ENCODE measurements at places on chromosomes 2 and 18. TPM values are rescaled to one million over a fixed set of nuclear protein-coding genes. Genes with fewer than 3 reads are reported as not detected.

GRCh38 chr18:55419132-55419946 is 168.7 kb downstream of the TCF4 start:
- DNase-seq, result no peak
- H3K36me3 ChIP-seq, result no peaks in the 10 kb centered on the region
- no peak overlapping the region for H3K4me3 ChIP-seq
- no peaks in the 10 kb centered on the region for H3K27me3 ChIP-seq

GRCh38 chr2:143928184-143928583 is 591.7 kb downstream of the ZEB2 start:
- H3K27ac ChIP-seq, result no peak overlapping the region
- no peak overlapping the region for H3K4me3 ChIP-seq
- no peak for DNase-seq
- H3K4me1 ChIP-seq, result no peaks in the 10 kb centered on the region

DNA sequence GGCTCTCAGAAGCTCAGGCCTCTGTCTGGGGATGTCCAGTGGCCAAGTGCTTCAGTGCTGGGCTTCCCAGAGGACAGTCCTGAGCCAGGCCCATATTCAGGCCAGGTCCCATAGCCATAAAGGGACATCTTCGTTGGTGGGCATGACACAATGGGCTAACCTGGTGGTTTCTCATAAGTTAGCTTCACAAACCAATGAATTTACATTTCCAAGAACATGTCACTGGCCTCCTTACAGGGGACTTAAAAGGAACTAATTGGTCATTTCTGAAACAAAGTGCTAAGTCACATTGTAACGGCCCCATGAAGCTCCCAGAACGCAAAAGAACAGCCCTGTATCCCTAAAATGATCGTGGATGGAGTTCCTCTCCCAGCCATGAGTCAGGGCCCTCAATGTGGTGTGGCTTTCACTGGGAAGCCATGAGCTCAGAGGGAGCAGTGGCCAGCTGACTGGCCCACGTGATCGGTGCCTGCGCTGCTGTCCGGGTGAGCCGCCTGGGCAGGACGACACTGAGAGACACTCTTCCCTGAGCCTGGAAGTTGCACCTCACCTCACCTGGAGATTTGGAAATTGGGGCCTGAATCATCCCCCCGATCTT is 163.7 kb upstream of the APCDD1 start:
- no peak for DNase-seq
- no peak overlapping the region for H3K27ac ChIP-seq
- no peak overlapping the region for H3K4me3 ChIP-seq
- H3K27me3 ChIP-seq, result no peaks in the 10 kb centered on the region
- H3K36me3 ChIP-seq, result no peaks in the 10 kb centered on the region
- no peaks in the 10 kb centered on the region for H3K4me1 ChIP-seq

DNA sequence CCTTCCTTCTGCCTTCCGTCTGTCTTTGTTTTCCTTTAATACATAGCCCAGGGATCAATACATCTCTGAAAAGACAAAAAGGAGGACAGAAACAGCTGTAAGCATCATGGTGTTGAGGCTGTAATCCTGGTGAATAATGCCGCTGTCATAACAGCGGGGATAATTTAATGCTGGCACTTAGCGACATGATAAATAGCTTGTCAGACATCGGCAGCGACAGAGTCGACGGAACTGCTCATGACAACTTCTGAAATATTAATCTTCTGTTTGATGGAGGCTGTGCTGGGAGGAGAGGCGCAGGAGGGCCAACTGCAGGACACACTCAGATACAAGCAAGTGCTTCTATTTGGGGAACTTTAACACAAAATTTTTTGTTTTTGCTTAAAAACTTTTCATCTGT is 602.2 kb downstream of the GALR1 start:
- H3K27me3 ChIP-seq, result no peaks in the 10 kb centered on the region
- DNase-seq, result no peak
- no peaks in the 10 kb centered on the region for H3K4me1 ChIP-seq
- H3K4me3 ChIP-seq, result no peak overlapping the region

- no peaks in the 10 kb centered on the region for H3K36me3 ChIP-seq
- H3K27me3 ChIP-seq, result no peaks in the 10 kb centered on the region
- no peak for DNase-seq
- no peaks in the 10 kb centered on the region for H3K4me1 ChIP-seq
- no peak overlapping the region for H3K27ac ChIP-seq
Measured at GRCh38 chr2:100222844-100223243, 80.5 kb upstream of the AFF3 start.

DNA sequence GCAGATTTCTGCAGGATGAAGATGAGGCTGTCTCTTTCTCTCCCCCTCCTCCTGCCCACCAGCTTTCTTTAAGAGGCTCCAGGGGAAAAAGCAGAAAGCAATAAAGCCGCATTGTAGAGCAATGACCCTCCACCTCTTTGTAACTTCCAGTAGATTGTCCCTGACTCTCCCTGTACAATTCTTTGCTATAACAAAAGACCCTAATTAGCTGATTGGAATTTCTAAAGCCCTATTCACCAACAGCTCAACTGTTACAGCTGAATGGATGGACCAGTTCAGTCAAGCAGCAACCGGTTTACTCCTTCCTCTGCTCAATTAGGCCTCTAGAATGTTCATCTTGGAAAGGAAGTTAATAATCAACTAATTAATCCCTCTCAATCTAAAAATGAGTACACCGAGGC is 301.0 kb downstream of the STK39 start:
- no peaks in the 10 kb centered on the region for H3K4me1 ChIP-seq
- no peak for DNase-seq
- no peak overlapping the region for H3K4me3 ChIP-seq
- no peak overlapping the region for H3K27ac ChIP-seq
- H3K27me3 ChIP-seq, result no peaks in the 10 kb centered on the region
- no peaks in the 10 kb centered on the region for H3K36me3 ChIP-seq

DNA sequence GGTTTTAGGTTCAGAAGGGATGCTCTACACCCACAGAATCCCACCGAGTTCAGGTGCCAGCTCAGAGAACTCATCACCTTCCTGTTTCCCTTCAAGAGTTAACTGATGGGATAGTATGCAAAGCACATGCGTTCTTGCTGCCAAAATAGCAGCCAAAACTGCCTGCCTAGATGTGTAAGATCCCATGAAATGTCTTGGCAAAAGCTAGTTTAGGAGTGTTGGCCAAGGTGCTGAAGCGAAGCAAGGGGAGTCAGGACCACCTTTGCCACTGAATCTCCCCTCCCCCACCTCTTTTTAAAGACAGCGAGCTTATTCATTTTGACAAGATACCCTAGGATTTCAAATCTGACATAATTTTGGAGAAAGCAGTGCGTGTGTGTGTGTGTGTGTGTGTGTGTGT is 2.1 kb downstream of the DOCK10 start:
- H3K27me3 ChIP-seq, result peaks cover 2% of the 10 kb centered on the region
- no peak overlapping the region for H3K27ac ChIP-seq
- no peak overlapping the region for H3K4me3 ChIP-seq
- no peaks in the 10 kb centered on the region for H3K4me1 ChIP-seq
- DNase-seq, result no peak

DNA sequence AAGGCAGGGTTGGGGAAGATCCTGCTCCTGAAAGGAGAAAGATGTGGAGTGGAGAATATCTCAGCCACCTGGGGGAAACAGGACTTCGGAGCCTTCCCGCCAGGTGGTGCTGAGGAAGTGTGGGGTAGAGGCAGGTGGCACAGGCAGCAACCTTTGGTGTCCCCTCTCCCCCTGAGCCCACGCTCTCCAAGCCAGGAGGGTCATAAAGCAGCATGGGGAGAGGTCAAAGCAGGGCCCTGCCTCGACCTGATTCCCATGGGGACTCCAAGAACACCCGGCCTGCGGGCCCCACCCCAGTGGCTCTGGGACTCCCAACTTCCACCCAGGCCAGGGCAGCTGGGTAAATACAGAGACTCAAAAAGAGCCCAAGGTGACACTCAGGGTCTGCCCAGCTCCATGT is 54.3 kb upstream of the SLC66A3 start:
- H3K27me3 ChIP-seq, result no peaks in the 10 kb centered on the region
- H3K4me1 ChIP-seq, result no peaks in the 10 kb centered on the region
- H3K27ac ChIP-seq, result no peak overlapping the region
- H3K4me3 ChIP-seq, result no peak overlapping the region
- no peaks in the 10 kb centered on the region for H3K36me3 ChIP-seq

- peaks cover 4% of the 10 kb centered on the region for H3K4me1 ChIP-seq
- H3K27ac ChIP-seq, result no peak overlapping the region
- no peaks in the 10 kb centered on the region for H3K36me3 ChIP-seq
- no peak for DNase-seq
- no peak overlapping the region for H3K4me3 ChIP-seq
Measured at GRCh38 chr2:121192576-121192975, 92.4 kb downstream of the TFCP2L1 start.

DNA sequence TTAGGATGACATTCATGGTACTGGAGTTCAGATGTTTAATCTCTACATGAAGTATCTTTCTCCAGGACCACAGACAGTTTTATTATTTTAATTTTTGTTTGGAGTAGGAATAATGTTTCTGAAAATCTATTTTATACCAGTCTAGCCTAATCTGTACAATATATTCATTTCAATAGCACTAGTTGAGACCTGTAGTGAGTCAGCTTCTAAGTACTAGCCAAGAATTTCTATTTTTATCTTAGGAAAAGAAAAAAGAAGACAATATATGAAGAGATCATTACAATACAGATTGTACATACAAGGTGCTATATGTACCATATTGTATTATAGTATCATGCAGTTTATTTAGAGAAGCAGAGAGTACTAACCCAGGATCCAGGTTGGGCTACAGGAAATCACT is 826.9 kb upstream of the PIK3C3 start:
- no peak overlapping the region for H3K27ac ChIP-seq
- DNase-seq, result no peak
- no peak overlapping the region for H3K4me3 ChIP-seq
- H3K36me3 ChIP-seq, result no peaks in the 10 kb centered on the region
- H3K4me1 ChIP-seq, result no peaks in the 10 kb centered on the region

DNA sequence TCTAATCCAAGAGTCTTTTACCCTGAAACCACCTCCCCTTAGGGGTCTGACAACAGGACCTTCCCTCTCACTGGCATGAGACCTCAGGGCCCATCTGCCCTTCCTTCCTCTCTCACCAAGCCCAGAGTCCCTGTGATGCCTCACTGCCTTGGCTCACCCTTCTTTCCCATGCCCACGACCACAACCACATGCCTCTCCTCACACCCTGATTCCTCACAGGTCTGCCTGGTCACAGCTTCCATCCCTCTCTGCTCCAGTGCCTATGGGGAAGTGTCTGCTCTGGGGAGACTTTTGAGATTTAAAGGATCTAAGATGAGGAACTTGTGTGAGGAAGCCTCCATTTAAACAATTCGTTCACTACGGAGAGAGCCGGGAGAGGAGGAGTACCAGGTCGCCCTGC is 98.9 kb upstream of the SH3BP4 start:
- H3K4me3 ChIP-seq, result no peak overlapping the region
- H3K36me3 ChIP-seq, result no peaks in the 10 kb centered on the region
- DNase-seq, result no peak
- H3K27me3 ChIP-seq, result no peaks in the 10 kb centered on the region

- no peak overlapping the region for H3K27ac ChIP-seq
- H3K27me3 ChIP-seq, result no peaks in the 10 kb centered on the region
- H3K36me3 ChIP-seq, result no peaks in the 10 kb centered on the region
- H3K4me3 ChIP-seq, result no peak overlapping the region
- no peaks in the 10 kb centered on the region for H3K4me1 ChIP-seq
Measured at GRCh38 chr2:5026571-5027234, 665.5 kb upstream of the SOX11 start.

GRCh38 chr2:232237464-232237863 is 141.1 kb upstream of the ALPP start:
- no peak overlapping the region for H3K27ac ChIP-seq
- no peak overlapping the region for H3K4me3 ChIP-seq

- H3K27me3 ChIP-seq, result no peaks in the 10 kb centered on the region
- peaks cover 16% of the 10 kb centered on the region for H3K4me1 ChIP-seq
- H3K4me3 ChIP-seq, result no peak overlapping the region
- no peaks in the 10 kb centered on the region for H3K36me3 ChIP-seq
- H3K27ac ChIP-seq, result peak overlapping the region; percentile 59
- peak; percentile 93 for DNase-seq
Measured at GRCh38 chr2:9336576-9337314, 86.6 kb downstream of the ITGB1BP1 start.

DNA sequence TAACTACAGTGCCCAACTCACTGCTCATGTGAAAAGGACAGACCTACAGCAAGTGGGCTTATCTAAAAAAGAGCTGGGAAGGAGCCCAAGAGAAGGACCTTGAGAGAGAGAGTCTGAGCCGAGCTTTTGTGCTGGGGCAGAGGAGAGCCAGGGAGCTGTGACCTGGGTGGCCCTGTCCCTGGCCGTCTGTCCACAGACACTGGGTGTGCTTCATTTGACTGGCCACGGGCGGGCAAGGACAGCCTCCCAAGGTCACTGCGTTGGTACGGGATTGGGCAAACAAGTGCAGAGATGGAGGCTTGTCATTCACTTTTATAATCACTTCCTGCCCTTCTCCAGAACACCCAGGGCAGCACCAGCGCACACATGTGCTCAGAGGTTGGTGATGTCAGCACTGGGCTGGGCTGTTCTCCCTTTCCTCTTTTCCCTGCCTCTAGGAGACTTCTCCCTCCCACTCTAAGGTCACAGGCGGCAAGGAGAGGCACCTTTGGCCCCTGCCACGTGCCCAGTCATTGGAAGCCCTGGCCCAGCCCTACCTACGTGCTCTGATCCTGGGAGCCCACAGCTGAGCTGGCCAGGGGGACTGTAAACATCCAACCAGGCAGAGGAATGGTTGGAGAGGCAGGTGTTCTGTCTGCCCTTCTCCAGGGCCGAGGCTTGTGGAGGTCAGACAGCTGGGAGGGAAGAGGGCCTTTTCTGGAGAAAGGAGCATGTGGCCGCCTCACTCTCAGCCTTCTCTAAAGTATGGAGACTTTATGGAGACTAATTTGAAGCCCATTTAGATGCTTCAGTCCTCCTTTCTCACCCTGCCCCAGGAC is 6.4 kb upstream of the PSD4 start:
- H3K4me3 ChIP-seq, result no peak overlapping the region
- H3K27me3 ChIP-seq, result no peaks in the 10 kb centered on the region
- DNase-seq, result peak; percentile 21

DNA sequence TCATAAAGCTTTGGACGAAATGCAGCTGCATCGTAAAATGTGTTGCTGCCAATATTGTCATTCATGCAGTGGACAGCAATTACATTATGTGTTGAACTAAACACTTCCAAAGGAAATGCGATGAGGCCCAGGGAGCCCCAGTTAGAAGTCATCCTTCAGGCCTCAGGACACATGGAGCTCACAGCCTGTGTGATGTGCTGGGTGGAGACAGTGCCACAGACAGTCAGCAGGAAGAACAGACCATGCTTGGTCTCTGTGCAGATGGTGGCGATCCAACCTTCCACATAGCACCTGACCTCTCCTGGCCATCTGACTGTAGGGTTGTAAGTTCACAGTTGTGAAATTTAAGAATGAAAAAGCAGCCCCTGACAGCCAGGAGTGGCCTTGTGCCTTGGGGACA is 118.3 kb upstream of the ALKAL2 start:
- DNase-seq, result no peak
- no peaks in the 10 kb centered on the region for H3K36me3 ChIP-seq
- no peak overlapping the region for H3K27ac ChIP-seq
- no peak overlapping the region for H3K4me3 ChIP-seq

GRCh38 chr2:16890081-16890480 is 224.4 kb upstream of the CYRIA start:
- no peaks in the 10 kb centered on the region for H3K36me3 ChIP-seq
- DNase-seq, result no peak
- H3K27ac ChIP-seq, result no peak overlapping the region
- H3K4me3 ChIP-seq, result no peak overlapping the region
- no peaks in the 10 kb centered on the region for H3K27me3 ChIP-seq

The AQP12A gene
- not detected for total RNA-seq

The LYPD1 gene
- total RNA-seq, result 11.1 TPM

The GAL3ST2 gene
- total RNA-seq, result 0.19 TPM

The UGP2 gene
- total RNA-seq, result 140 TPM

The AGXT gene
- total RNA-seq, result 0.09 TPM

The LIMS3 gene
- 1.5 TPM for total RNA-seq

The MCFD2 gene
- 86.6 TPM for total RNA-seq

The TMEM214 gene
- 74.8 TPM for total RNA-seq

The ADD2 gene
- 2.9 TPM for total RNA-seq
